ENCODE measurements at places on chromosomes 6 and 20.

- DNase-seq: no peak
These were observed 99.8 kb upstream of the FOXA2 start for GRCh38 chr20:22684072-22684762.

DNA sequence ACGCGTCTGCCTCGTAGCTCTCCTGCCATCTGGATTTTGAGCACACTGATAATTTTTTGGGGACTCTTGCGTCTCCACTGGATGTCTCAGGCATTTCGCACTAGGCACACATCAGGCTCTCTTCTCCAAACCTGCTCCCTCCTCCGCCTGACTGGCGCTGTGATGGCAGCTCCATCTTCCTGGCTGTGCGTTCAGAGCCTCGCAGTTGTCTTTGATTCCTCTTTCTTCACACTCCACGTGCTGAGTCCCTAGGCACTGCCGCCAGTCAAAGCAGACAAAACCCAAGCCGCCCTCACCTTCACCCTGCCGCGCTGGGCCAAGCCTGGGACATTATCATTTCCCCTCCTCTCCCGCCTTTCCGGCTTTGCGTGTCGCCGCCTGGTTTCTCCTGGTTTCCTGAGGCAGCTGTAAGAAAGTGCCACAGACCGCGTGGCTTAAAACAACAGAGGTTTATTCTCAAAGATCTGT is 778 bp downstream of the PSMG4 start:
- no peak for DNase-seq

DNA sequence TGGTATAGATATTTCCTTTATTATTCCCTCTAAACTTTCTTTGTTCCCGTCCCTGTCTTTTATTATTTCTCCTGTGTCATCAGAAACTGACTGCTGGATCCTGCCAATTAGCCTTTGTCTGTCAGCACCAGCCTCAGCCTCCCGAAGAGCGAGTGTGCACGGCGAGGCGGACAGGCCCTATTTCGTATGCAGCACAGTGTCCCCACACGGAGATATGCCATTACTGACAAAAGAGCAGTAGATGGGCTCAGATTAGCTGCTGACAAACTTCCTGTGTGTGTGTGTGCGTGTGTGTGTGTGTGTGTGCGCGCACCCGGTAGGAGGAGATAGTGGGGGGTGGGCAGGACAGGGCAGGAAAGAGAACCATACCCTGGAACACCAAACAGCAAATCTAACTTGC is 99.5 kb upstream of the ZFP64 start:
- no peak for DNase-seq

GRCh38 chr6:39669973-39670342 is 55.2 kb downstream of the KIF6 start:
- no peak for DNase-seq

DNA sequence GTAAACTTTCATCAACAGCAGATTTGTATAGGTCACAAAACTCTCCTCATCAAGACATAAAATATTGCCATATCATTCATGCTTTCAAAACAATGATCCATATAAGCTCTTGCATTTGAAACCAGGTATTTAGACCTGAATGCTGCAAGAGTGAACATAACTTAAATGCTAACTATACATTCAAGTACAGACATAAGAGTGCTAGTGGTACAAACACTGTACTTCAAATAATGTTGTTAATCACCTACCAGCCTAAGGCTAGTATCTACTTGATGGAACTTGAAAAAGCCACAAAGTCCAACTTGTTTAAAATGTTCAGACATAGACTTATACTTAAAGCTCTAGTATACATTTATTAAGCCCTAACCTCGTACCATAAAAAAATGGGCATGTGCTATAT is 16.0 kb upstream of the GSTA2 start:
- no peak for DNase-seq

GRCh38 chr6:146870760-146871159 is 272.0 kb downstream of the ADGB start:
- no peak for DNase-seq

GRCh38 chr6:104887350-104887749 is 27.6 kb upstream of the HACE1 start:
- DNase-seq: no peak

GRCh38 chr20:62127799-62128198 is 5.5 kb downstream of the LSM14B start:
- no peak for DNase-seq

GRCh38 chr6:9942131-9942530 is 472.7 kb downstream of the TFAP2A start:
- no peak for DNase-seq
